ENCODE measurements at places on chromosomes 5 and 9. TPM values are rescaled to one million over a fixed set of nuclear protein-coding genes. Genes with fewer than 3 reads are reported as not detected.

- DNase-seq, result no peak
These were observed 174.2 kb downstream of the TRIM32 start for GRCh38 chr9:116861321-116861720.

GRCh38 chr5:68067976-68068603 is 147.5 kb upstream of the PIK3R1 start:
- no peak for DNase-seq

GRCh38 chr9:100668024-100668423 is 90.1 kb downstream of the CAVIN4 start:
- no peak for DNase-seq

GRCh38 chr9:81389569-81389993 is 299.8 kb downstream of the TLE1 start:
- DNase-seq, result no peak

GRCh38 chr9:27194401-27195091 is 85.5 kb downstream of the TEK start:
- no peak for DNase-seq

- DNase-seq, result no peak
These were observed 38.5 kb downstream of the TTC1 start for GRCh38 chr5:160047423-160047822.

- DNase-seq, result no peak
These were observed 29.8 kb downstream of the CCDC192 start for GRCh38 chr5:127732963-127733362.

- no peak for DNase-seq
These were observed 81.3 kb downstream of the NR3C1 start for GRCh38 chr5:143322176-143322575.

GRCh38 chr9:121323449-121324151 is 46.5 kb downstream of the STOM start:
- DNase-seq, result no peak

- no peak for DNase-seq
These were observed 30.7 kb upstream of the ERAP1 start for GRCh38 chr5:96838201-96839070.

The NR2F1-AS1 gene
- not detected for total RNA-seq

The GPR151 gene
- total RNA-seq, result not detected

The SH3RF2 gene
- total RNA-seq, result not detected

The NIM1K gene
- total RNA-seq, result 0.70 TPM

The RMRP gene
- 11,549 TPM for total RNA-seq

The PFN3 gene
- not detected for total RNA-seq

The CERT1 gene
- total RNA-seq, result 35.4 TPM

The BTNL8 gene
- not detected for total RNA-seq

Measured in CD8-positive, alpha-beta memory T cell (primary cell).